Esophagus squamous epithelium (tissue), 5 donors: ENCODE measurements at places on chromosomes 6 and 20.

DNA sequence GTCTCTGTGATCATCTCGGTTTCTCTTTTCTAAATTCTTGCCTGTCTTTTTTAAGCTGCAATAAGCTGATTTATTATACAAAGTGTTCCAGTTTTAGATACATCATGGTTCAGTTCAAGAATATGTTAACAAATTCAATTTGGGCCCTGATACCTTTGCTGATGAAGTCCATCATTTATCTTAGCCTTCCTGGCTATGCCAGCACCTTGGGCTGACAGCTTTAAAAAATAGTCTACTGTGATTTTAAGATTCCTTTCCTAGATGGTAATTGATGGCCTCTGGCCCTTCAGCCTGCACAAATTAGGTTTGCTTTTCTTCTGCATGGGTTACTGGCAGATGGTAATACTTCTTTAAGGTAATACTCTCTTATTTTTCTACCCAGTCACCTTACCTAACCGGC, 7.1 kb upstream of the TMEM217 start:
- DNase-seq: no peak

DNA sequence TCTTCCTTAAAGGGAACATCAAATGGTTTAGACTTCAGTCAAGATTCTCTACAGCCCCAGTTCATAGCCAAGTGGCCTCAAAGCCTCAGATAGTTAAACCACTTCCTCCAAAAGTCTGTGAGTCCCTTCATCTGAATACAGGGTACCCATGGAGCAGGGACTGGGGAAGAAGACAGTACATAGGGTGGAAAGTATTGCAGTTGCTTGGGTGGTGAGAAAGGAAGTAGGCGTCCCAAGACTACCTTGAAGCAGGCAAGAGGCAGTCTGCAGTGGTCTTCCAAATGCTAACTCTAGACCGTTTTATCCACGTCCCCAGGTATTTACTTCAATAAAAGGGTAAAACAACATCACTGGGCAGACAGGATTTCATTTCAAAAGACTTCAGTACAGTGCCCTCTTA, 2.0 kb downstream of the FYN start:
- no peak for DNase-seq

DNA sequence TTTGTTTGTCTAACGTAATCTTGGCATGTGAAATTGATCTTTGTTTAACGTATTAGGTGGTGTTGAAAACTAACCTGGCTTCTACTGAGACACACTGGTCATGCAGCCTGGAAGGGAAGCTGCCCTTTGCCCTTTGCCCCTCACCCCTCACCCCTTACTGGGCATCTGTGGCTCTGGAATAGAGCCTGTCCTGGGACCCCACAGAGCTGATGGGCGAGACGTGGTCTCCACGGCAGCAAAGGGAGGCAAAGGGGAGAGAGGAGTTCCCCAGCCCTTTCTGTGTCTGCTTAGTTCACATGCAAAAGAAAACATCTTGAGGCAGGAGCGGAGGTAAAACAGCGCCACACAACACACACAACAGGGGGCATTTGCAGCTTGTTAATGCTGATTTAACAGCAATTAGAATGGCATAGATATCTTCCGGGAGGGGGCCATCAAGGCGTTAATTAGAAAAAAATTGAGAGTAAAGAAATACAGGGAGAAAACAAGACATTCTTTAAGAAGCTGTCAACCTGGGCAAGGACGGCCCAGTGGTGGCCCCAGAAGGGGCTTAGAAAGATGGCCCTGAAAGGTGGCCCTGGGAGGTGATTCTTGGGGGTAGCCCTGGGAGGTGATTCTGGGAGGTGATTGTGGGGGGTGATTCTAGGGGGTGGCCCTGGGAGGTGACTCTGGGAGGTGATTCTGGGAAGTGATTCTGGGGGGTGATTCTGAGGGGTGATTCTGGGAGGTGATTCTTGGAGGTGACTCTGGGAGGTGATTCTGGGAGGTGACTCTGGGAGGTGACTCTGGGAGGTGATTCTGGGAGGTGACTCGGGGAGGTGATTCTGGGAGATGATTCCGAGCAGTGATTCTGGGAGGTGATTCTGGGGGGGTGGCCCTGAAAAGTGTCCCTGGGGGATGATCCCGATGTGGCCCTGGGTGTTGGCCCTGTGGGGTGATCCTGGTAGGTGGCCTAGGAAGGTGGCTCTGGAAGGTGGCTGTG, 44.5 kb upstream of the DACT2 start:
- no peak for DNase-seq

- DNase-seq: no peak
Measured at GRCh38 chr6:148867862-148868261, 121.0 kb downstream of the UST start.

DNA sequence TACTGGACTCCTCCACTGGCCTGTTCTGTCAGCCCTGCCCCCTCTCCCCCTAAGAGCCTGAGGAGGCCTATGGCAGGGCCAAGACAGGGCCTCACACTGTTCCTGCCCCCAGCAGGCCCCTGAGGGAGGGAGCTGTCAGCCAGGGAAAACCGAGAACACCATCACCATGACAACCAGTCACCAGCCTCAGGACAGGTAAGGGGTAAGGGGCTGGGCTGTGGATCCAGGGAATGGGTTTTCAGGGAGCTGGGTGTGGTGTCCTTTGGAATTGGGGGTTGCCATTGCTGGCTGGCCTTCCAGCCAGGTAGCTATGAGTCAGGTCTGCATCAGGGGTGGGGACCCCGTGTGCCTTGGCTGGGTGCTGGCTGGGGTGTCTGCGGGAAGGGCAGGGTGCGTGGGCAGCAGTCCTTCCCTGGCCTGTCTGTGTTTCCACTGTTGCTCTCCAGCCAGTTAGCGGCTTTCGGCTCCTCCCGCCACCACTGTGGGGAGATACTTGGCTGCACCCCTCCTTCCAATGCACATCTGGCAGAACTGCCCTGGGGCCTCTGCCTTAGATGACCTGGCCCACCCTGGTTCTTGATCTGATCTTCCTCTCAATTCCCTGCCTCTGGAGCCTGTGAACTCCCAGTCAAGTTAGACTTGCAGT, 3.9 kb downstream of the SLC29A1 start:
- DNase-seq: no peak

GRCh38 chr6:129936329-129937165, 75.4 kb upstream of the TMEM244 start:
- no peak for DNase-seq

- no peak for DNase-seq
Measured at GRCh38 chr6:159110013-159110412, 59.2 kb upstream of the FNDC1 start.

DNA sequence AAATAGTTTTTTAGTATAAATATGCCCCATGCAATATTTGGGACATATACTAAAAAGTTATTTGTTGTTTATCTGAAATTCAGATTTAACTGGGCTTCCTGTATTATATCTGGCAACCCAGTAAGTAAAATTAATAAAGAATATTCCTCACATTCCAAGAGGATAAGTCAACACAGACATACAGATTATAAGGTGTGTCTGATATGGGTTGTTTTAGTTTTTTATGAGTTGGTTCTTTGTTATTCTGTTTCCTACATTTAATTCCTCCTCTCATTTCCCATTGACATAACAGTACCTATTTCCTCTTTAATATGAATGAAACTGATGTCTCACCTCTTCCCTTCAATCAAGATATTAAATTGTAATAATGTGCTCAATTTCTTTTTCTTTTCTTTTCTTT, 1.7 kb upstream of the PLA2G7 start:
- DNase-seq: no peak

GRCh38 chr6:107794771-107795170, 29.3 kb downstream of the SCML4 start:
- DNase-seq: no peak

GRCh38 chr6:154996841-154997311, 1.8 kb downstream of the TIAM2 start:
- no peak for DNase-seq

GRCh38 chr6:86791476-86791875, 145.9 kb upstream of the HTR1E start:
- DNase-seq: no peak

DNA sequence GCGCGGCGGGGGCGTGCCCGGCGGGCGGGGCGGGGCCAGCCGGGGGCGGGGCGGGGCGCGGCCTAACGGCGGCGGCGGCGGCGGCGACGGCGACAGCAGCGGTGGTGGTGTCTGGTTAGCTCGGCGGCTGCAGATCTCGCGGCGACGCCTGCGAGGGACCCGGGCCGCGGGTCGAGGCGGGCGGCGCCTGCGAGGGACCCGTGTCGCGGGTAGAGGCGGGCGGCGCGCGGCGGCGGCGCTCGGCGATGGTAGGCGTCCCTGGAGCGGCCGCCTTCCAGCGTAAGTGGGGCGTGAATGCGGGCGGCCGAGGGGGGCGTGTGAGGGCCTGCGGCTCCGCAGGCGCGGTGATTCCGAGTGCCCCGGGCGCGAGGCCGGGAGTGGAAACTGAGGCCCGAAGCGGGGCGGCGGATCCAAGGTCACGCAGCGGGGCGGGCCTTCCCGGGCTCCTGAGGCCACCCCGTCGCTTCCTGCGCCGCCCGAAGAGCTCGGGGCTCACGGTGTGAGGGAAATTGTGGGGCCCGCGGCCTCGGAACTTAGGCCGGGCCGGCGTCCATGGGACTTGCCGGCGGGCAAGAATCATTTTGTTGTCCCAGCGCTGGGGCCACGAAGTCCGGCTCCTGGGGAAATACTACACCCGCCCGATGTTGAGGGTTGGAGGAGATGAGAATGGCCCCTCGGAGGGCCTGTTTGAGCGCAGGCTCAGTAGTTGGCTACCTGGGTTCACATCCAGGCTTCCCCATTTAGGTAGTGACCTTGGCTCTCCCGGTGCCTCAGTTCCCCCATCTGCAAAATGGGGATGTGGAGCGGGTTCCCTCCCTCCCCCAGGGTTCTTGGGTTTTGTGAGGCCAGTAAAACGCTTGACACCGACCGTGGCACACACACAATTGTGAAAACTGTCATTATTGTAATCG, at the start of gene CBFA2T2:
TSS of gene CBFA2T2 (plus strand) at position 74 of the 911 bp plus-strand sequence. CDS start at position 246, 172 bp downstream.
- no peak for DNase-seq

GRCh38 chr6:130054725-130055124, 36.3 kb downstream of the L3MBTL3 start:
- DNase-seq: no peak

GRCh38 chr6:4364172-4364571, 228.8 kb upstream of the ECI2 start:
- no peak for DNase-seq

DNA sequence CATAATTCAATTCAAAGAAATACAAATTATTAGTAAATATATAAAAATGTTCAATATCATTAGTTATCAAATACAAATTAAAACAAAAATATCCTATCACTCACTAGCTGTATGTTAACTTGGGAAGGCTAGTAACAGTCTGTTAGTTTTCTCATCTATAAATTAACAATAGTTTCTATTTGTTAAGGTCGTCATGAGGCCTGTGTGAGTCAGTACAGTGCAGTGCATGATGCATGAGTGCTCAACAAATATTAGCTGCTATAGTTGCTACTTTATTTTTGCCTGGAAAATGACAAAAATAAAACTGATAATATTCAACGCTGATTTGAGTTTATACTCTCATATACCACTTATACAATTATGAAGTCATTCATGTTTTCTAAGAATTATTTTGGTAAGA, 401.6 kb upstream of the RUNX2 start:
- no peak for DNase-seq

GRCh38 chr6:157487110-157487773, 106.3 kb downstream of the ZDHHC14 start:
- no peak for DNase-seq

- DNase-seq: no peak
Measured at GRCh38 chr6:126526996-126527606, 187.2 kb downstream of the CENPW start.

GRCh38 chr6:146305092-146305491, 238.5 kb upstream of the RAB32 start:
- DNase-seq: no peak

GRCh38 chr20:4091490-4092479, 76.4 kb upstream of the RNF24 start:
- no peak for DNase-seq

DNA sequence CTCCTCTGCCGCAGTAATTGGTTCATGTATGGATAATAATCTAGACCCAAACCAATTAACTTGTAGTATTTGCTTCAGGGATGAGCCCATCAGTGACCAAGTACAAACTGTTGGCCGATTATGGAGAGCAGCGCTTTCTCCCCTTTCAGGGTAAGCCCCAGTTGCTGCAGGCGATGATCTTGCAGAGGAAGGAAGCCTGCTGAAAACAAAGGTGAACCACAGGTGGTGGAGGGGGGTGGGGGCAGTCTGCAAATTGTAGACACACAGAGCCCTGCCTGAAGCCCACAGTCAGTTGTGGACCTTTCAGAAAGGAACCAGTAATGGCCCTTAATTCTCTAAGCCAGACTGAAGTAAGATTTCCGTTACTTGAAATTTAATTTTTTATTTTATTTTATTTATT, 167.9 kb upstream of the JARID2 start:
- no peak for DNase-seq

DNA sequence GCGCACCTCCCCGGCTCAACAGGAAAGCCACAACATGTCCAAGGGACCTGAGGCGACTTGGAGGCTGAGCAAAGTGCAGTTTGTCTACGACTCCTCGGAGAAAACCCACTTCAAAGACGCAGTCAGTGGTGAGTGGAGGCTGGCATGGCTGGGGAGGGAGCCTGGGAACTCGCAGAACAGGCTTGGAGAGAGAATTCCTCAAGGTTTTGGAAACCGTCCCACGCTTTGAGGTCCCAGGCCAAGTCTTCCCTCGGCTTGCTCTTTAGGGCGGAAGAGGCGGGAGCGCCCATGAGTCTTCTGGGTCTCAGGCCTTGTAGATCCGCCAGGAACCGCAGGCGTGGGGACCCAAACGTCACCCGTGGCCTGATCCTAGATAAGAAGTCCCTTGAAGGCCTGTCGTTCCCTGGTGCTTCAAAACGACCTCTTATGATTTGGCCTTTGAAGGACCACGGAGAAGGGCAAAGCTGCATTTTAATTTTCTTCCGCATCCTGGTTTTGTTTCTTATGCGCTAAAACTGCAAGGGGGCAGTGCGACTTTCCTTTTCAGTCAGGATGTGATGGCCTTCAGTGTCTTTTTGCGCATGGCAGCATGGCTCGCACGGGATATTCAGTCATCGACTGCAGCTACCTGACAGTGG, 2.0 kb downstream of the LAMP5 start:
- no peak for DNase-seq

- no peak for DNase-seq
Measured at GRCh38 chr6:151207674-151208073, 32.1 kb upstream of the AKAP12 start.

DNA sequence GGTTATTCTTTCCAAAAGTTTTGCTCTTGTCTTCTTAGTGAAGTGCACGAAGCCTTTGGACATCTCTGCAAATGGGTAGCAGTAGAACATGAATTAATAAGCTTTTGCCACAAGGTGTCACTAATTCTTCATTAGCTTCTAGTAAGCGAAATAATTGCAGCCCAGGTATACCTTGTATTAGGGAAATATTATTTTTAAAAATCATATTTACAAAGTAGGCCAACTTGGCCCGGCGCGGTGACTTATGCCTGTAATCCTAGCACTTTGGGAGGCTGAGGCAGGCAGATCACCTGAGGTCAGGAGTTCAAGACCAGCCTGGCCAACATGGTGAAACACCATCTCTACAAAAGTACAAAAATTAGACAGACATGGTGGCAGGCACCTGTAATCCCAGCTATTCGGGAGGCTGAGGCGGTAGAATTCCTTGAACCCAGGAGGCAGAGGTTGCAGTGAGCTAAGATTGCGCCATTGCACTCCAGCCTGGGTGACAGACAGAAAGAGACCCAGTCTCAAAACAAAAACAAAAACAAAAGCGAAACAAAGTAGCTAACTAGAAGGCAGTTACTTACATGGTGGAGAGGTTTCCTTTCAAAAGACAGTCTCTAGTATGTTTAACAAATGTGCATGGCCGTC, 8.8 kb upstream of the RSPH3 start:
- no peak for DNase-seq
